ENCODE measurements at places on chromosomes 7 and 10. TPM values are rescaled to one million over a fixed set of nuclear protein-coding genes. Genes with fewer than 3 reads are reported as not detected.
A peak's percentile ranks its signal among the peaks of the same experiment; 100 is the strongest.

Gene CYP2E1
- 3.5 TPM for total RNA-seq

Gene SLC26A4
- 0.14 TPM for total RNA-seq

Gene PRR15
- 6.6 TPM for total RNA-seq

Gene EBLN1
- total RNA-seq: not detected

Gene CUBN
- 1.5 TPM for total RNA-seq

Gene NPTX2
- total RNA-seq: 1.1 TPM

Gene ADCYAP1R1
- 0.38 TPM for total RNA-seq

Gene ZNF25
- total RNA-seq: 12.7 TPM

Gene FAM25G
- not detected for total RNA-seq

Gene LRRC61
- 3.4 TPM for total RNA-seq

Gene PDAP1
- 99.4 TPM for total RNA-seq

GRCh38 chr10:119425102-119425880 is 117.2 kb downstream of the RGS10 start:
- no peak overlapping the region for H3K27ac ChIP-seq
- H3K36me3 ChIP-seq: no peaks in the 10 kb centered on the region
- DNase-seq: no peak

GRCh38 chr10:28730031-28730778 is 52.9 kb downstream of the BAMBI start:
- peaks cover 52% of the 10 kb centered on the region for H3K4me1 ChIP-seq
- H3K27me3 ChIP-seq: no peaks in the 10 kb centered on the region
- H3K27ac ChIP-seq: peak overlapping the region; percentile 92
- H3K36me3 ChIP-seq: peaks cover 2% of the 10 kb centered on the region

DNA sequence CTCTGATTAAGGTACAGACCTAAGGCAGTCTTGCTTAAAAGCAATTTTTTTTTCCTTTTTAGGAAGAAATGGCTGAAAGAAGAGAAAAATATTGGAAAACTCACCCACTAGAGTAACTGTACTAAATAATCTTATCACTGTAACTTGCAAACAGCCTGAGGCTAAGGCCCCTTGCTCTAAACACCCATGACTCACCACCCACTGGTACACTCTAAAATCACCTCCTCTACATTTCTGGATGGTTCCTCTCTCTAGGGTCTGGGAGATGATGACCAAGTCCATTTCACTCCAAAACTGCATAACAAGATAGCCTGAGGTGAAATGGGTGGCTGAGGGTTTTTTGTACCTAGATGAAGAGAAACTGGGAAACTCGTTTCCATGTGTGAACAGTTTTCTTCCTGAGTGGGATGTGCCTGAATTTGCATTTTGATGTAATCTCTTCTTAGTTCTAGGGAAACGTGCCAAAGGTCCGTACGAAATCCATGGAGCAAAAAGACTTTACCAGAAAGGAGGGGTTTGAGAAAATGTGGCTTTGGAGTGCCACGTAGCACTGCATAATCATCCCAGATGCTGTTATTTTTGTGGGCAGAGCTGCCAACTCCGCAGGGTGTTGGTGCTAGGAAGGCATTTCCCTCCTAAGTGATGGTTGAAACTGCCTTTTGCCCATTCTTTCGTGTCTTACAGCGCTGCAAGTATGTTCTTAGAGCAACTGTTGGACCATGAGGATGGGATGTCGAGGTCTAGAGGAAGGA is 113.5 kb upstream of the C10orf90 start:
- H3K36me3 ChIP-seq: no peaks in the 10 kb centered on the region
- H3K4me1 ChIP-seq: peaks cover 23% of the 10 kb centered on the region
- no peaks in the 10 kb centered on the region for H3K27me3 ChIP-seq
- no peak for DNase-seq

- DNase-seq: no peak
- H3K27ac ChIP-seq: no peak overlapping the region
- H3K36me3 ChIP-seq: no peaks in the 10 kb centered on the region
- H3K4me1 ChIP-seq: no peaks in the 10 kb centered on the region
- peaks cover 17% of the 10 kb centered on the region for H3K27me3 ChIP-seq
Observed at GRCh38 chr7:129569811-129570215, 41.7 kb upstream of the NRF1 start.

DNA sequence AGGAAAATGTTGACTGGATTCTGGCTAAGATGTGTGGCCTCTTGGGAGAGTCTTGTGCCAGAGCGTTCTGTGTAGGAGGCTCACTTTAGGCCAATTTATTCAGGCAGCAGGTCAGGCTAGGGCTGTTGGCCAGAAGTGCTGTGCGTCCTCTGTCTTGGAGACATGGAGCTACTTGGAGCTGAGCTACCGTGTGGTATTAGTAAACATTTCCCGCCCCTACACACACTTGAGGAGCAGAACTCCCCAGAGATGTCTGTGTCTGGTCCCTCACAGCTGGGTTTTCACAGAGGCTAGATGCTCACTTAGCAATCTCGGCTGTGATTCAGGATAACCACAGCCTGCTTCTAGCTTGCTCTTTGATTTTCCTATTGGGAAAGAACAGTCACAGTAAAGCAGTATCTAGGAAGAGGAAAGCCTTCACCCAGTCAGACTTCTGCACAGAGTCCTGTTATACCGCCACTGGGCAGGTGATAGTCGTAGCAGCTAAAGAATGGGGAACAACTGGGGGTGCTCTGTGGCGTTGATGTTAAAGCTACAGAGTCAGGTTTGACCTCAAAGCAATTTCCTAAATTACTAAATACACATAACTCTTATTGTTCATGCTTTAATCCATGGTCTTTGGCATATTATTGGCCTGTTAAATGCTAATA is 86.7 kb downstream of the MDFIC start:
- peaks cover 29% of the 10 kb centered on the region for H3K4me1 ChIP-seq
- peaks cover 19% of the 10 kb centered on the region for H3K36me3 ChIP-seq
- DNase-seq: no peak
- H3K4me3 ChIP-seq: no peak overlapping the region

DNA sequence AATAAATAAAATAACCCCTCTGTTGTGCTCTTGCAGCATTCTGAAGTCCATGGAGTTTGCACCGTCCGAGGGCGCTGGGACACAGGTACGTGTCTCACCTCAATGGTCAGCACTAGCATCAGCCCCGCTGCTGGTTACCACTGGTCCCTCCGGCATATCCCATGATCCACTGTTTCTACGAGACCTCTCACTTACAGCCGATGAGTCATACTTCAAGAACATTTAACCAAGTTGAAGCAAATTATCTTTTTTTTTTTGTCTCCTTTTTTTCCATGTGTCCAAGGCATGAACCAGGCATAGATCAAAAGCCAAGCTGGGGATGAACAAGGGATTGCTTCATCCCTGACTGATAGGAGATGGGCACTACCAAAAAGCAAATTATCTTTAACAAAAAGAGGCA is 92.9 kb upstream of the SH2B2 start:
- no peak overlapping the region for H3K4me3 ChIP-seq
- no peaks in the 10 kb centered on the region for H3K4me1 ChIP-seq
- DNase-seq: no peak
- H3K27ac ChIP-seq: no peak overlapping the region
- H3K27me3 ChIP-seq: no peaks in the 10 kb centered on the region

GRCh38 chr10:52573347-52573746 is 199.2 kb downstream of the MBL2 start:
- H3K4me3 ChIP-seq: no peak overlapping the region
- peaks cover 18% of the 10 kb centered on the region for H3K4me1 ChIP-seq
- no peak overlapping the region for H3K27ac ChIP-seq
- H3K27me3 ChIP-seq: peaks cover 10% of the 10 kb centered on the region

- no peaks in the 10 kb centered on the region for H3K36me3 ChIP-seq
- H3K27ac ChIP-seq: no peak overlapping the region
- DNase-seq: no peak
Observed at GRCh38 chr10:86979296-86979818, 11.1 kb downstream of the ADIRF start.

DNA sequence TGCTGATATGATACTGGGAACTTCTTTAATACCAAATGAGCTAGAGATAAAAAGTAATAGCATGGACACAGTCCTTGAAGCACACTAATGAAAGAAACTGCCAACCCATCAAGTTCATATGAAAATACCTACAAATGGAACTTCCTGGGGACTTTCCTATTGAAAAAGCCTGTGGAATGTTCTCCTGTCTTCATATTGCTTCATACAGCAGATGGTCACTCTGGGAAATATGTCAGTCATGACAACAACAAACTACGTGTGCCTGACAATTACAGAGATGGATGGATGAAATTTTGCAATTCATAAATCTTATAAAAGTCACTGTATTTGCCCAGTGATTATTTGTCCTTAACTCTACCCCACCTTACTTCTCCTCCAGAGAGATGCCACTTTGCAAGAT is 106.6 kb upstream of the COL1A2 start:
- no peak overlapping the region for H3K4me3 ChIP-seq
- H3K27me3 ChIP-seq: no peaks in the 10 kb centered on the region
- H3K27ac ChIP-seq: no peak overlapping the region
- no peak for DNase-seq
- peaks cover 27% of the 10 kb centered on the region for H3K4me1 ChIP-seq

- H3K36me3 ChIP-seq: no peaks in the 10 kb centered on the region
- DNase-seq: no peak
- H3K27ac ChIP-seq: no peak overlapping the region
- H3K4me1 ChIP-seq: peaks cover 3% of the 10 kb centered on the region
- H3K4me3 ChIP-seq: no peak overlapping the region
Observed at GRCh38 chr10:10364902-10365301, 652.8 kb upstream of the CELF2 start.

- peak overlapping the region; percentile 60 for H3K4me3 ChIP-seq
- peak overlapping the region; percentile 56 for H3K27ac ChIP-seq
- DNase-seq: no peak
- peaks cover 31% of the 10 kb centered on the region for H3K4me1 ChIP-seq
Observed at GRCh38 chr7:27196287-27196767, 3.6 kb downstream of the HOXA13 start.

DNA sequence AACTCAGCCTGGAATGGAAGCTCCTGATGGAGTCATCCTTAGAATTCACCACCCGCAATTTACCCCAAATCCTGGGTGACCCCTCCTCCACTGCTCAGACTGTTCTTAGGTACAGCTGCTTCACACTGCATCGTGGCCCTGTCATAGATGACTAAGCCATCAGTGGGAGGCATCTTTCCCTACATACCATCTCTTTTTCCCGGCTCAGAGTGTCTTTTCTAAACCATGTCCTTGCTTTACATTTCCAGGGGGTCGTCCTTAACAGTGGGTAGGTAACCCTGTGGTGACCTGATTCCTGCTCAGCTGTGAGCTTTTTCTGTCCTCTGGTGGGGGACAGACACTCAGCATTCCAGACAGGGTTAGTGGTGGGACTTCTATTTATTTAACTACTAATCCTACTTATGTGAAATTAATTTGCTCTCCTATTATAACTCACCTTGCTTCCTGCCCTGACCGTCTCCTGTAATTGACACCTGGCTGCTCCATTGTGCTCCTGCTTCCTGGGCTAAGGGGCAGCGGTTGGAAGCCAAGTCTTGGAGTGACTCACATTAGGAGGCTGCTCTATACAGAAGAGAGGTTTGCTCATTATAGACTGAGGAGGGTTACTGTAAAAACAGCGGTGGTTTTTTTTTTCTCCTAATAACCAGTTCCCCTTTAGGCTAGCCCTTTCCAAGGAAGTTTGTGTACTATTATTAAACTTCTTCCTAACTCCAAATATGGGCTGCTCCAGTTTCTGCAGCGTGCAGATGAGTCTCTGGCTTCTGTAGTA is 40.6 kb downstream of the PYROXD2 start:
- DNase-seq: no peak
- peaks cover 2% of the 10 kb centered on the region for H3K36me3 ChIP-seq
- peak overlapping the region; percentile 86 for H3K27ac ChIP-seq
- no peak overlapping the region for H3K4me3 ChIP-seq
- H3K27me3 ChIP-seq: no peaks in the 10 kb centered on the region

DNA sequence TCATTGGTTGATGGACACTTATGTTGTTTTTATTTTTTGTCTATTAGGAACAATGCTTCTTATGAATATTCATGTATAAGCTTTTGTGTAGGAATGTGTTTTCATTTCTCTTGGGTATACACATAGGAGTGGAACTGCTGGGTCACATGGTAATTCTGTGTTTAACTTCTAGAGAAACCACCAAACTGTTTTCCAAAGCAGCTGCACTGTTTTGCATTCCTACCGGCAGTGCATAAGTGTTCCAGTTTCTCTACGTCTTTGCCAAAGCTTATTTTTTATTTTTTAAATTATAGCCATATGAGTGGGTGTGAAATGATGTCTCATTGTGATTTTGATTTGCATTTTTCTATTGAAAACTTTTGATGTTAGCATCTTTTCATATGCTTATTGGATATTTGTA is 51.3 kb downstream of the ADK start:
- no peak for DNase-seq
- no peaks in the 10 kb centered on the region for H3K27me3 ChIP-seq
- H3K27ac ChIP-seq: no peak overlapping the region
- no peak overlapping the region for H3K4me3 ChIP-seq
- H3K36me3 ChIP-seq: peaks cover 6% of the 10 kb centered on the region

- H3K36me3 ChIP-seq: peaks cover 19% of the 10 kb centered on the region
- no peak for DNase-seq
- no peak overlapping the region for H3K4me3 ChIP-seq
- H3K27ac ChIP-seq: no peak overlapping the region
Observed at GRCh38 chr10:129730993-129731325, 233.1 kb downstream of the EBF3 start.

- no peak overlapping the region for H3K27ac ChIP-seq
- no peak for DNase-seq
- no peak overlapping the region for H3K4me3 ChIP-seq
- peaks cover 50% of the 10 kb centered on the region for H3K36me3 ChIP-seq
Observed at GRCh38 chr10:132765435-132765834, 20.5 kb downstream of the NKX6-2 start.

DNA sequence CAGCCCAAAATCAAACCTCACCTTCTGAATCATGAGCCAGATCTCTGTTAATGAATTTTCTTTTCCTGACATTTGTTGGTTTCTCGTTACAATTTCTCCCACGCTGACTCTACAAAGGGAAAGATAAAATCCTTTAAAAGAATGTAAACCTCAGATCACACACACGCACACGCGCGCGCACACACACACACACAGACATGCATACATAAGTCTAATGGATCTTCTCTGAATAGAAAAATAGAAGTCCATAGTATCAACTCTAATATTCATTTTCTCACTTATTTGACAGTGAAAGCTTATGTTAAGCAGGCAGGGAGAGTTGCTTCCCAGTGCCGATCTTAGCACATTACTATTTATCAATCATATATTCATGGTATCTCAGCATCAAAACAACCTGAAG is 1.4 kb downstream of the ETV1 start:
- no peak overlapping the region for H3K27ac ChIP-seq
- peaks cover 2% of the 10 kb centered on the region for H3K27me3 ChIP-seq
- no peak overlapping the region for H3K4me3 ChIP-seq

- H3K36me3 ChIP-seq: no peaks in the 10 kb centered on the region
- DNase-seq: no peak
- no peaks in the 10 kb centered on the region for H3K27me3 ChIP-seq
- H3K4me3 ChIP-seq: no peak overlapping the region
Observed at GRCh38 chr7:14598978-14599377, 303.6 kb downstream of the DGKB start.

- no peak overlapping the region for H3K4me3 ChIP-seq
- no peak for DNase-seq
- no peaks in the 10 kb centered on the region for H3K36me3 ChIP-seq
- H3K4me1 ChIP-seq: peaks cover 17% of the 10 kb centered on the region
- H3K27me3 ChIP-seq: peaks cover 35% of the 10 kb centered on the region
Observed at GRCh38 chr7:43823941-43824340, 45.4 kb downstream of the MRPS24 start.

- H3K27ac ChIP-seq: no peak overlapping the region
- no peak for DNase-seq
- H3K27me3 ChIP-seq: no peaks in the 10 kb centered on the region
Observed at GRCh38 chr10:125817337-125817946, 5.6 kb downstream of the UROS start.

Measured in mesothelial cell of epicardium (in vitro differentiated cells).